ENCODE measurements at places on chromosomes 5 and 9.

- DNase-seq: no peak
Observed at GRCh38 chr9:91348191-91348807, 13.4 kb downstream of the AUH start.

- DNase-seq: no peak
Observed at GRCh38 chr5:166430491-166431319, 1860.7 kb upstream of the WWC1 start.

GRCh38 chr9:96029722-96030530, 154.4 kb downstream of the ERCC6L2 start:
- no peak for DNase-seq

DNA sequence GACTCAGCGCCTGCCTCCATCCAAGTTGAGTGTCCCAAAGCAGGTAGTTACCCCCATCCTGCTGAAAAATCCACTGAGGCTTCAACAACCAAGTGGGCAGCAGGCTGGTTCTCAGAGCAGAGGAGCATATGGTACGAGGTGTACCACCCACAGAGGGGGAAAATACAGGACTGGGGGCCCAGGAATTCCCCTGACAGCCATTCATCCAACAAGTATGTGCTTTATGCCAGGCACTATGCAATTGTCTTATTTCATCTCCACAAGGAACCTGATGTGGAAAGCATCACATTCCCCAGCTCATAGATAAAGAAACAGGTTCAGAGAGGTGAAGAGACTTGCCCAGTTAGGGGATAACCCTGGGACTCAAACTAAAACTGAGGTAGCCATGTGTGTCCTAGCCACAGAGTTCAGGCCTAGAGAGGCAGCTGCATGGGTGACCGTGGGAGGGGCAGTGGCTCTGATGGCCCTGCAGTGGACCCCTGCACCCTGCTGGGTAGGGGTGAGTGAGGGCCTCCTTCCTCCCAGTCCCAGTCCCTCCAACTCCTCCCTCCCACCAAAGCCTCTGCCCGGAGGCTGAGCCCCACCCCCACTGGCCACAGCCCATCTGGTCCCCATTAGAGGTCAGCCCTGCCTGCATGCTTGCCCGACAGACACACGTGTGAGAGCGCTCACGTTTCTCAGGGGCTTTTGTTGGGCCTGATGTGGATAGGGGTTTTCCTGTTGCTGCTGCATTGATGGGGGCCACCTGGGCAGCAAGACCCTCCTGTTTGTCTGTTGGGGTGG, 11.5 kb downstream of the PDLIM4 start:
- no peak for DNase-seq

DNA sequence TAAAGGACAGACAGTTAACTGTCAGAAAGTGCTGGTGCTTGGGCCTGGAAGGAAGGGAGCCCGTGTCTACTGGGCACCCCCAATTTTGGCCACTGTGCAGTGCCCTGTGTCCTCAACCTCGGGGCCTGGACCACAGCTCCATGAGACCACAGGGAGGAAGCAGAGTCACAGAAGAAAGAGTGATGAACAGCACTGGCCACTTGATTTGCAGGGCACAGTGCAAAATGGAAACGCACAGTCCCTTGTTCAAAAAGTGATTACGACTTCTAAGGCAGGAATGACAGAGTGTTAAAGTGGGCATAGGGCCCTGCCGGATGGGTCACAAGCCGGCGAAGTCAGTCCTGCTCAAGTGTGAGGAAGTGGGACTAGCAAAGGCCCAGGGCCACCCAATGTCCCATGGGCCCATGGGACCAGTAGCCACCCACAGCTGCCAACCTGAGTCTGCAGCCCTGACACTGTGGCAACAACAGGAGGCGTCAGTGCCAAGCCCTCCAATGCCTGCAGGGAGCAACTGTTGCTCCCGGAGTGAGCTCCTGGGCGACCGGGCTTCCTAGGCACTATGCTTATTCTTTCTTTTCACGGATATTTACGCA, 85.4 kb downstream of the ADAMTS2 start:
- DNase-seq: no peak

DNA sequence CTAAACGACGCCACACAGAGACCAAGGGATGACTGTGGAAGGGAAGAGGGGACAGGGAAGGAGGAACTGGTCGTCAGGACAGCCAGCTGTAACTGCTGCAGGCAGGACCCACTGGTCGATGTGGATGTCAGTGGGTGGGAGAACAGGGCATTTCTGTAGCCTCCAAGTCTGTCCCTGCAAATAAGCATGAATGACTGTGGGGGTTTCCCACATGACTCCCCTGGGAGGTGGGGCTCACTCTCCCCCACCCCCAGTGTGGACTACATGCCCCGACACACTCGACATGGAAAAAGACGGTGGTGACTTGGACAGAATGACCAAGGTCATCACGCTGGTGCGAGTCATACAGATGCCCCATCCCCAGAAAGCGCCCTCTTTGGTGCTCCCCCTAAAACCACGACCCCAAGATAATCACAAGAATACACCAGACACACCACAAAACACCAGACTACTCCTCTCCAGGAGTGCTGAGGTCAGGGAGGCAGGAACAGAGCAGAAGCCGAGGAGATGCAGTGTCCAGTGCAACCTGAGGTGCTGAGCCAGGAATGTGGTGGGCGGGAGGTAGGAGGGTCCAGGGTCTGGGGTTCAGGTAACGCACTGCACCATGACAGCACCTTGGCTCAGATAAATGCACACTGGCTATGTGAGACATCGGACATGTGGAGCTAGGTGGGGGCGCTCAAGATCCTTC, 64.9 kb downstream of the SECISBP2 start:
- DNase-seq: no peak

GRCh38 chr9:136026266-136026942, 65.2 kb upstream of the UBAC1 start:
- DNase-seq: no peak

DNA sequence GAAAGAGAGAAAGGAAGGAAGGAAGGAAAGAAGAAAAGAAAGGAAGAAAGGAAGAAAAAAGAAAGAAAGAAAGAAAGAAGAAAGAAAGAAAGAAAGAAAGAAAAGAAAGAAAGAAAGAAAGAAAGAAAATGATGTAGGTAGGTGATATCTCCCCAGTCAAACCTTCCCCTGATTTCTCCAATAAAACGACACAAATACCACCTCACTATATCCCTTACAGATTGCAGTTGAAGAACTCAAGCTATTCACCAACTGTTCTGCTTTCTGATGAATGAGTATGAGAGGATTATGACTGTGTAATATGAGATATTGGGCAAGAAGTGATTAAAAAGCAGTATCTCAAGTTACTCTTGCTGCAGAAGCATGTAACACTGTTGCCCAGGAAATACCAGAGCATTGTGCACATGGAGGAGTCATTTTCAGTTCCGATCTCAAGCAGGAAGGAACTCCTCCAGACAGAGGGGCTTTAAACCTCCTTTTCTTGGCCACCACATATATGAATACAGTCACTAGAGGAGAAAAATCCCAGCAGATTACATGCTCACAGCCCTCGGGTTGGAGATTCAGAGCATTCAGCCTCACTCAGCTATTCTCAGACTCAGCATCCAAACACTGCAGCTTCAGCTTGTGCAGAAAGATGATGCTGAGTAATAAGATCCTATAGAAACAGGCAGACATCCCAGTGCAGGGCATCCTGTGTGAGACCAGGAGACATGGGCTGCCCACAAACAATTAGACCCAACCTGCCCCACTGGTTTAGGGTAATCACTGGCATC, 61.4 kb downstream of the UGCG start:
- no peak for DNase-seq

GRCh38 chr5:34923694-34924461, 5.5 kb upstream of the DNAJC21 start:
- DNase-seq: no peak

- DNase-seq: no peak
Observed at GRCh38 chr9:93091453-93092081, 4.5 kb upstream of the CARD19 start.

DNA sequence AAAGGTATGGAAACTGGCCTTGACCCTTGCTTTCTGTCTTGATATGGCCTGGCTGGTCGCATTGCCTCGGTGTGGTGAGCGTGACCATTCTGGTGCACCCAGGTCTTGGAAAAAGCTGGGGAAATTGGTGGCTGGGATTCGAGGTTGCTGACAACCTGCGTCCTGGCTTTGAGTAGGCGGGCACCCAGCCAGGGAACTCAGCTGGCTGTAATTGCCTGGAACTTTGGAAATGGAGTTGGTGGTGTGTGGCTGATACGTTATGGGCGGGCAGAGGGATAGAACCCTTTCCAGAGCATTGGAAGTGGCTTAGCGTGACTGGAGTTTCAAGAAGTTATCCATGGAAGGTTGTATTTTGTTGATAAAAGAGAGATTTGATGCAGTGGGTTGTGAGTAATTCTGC, 35.2 kb downstream of the KCNMB1 start:
- DNase-seq: no peak

GRCh38 chr9:17017931-17018491, 116.8 kb upstream of the CNTLN start:
- DNase-seq: no peak

- no peak for DNase-seq
Observed at GRCh38 chr9:32869404-32869803, 86.1 kb downstream of the TMEM215 start.

DNA sequence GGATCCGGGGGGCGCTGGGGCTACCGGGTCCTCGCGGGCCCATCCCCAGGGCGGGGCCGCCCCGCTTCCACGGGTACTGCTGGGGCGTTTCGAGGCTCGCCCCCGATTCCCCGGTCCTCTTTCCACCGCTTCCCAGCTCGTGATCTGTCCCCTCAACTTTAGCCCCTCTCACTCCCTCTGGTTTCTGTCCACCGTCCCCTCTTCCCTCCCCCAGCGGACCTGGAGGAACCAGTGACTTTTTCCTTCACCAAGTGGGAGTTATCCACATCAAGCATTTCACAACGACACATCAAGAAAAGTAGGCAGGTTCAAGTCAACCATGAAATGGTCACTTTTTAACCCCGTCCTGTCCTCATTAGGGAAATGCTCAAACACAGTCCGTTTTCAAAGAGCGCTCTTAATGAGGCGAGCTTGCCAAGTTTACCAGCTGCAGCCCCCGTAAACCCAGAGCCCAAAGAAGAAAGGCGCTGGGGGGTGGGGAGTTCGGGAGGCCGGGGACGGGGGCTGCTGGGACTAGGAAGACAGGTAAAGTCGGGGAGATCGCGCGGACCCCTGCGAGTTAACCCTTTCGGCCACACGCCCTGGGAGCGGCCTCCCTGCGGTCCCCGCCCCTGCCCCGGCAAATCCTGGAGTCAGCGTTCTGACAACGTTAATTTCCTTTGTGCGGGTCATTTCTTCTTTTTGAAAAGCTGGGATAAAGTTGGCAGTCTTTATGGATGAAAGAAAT, 2.1 kb upstream of the NFIB start:
- no peak for DNase-seq

DNA sequence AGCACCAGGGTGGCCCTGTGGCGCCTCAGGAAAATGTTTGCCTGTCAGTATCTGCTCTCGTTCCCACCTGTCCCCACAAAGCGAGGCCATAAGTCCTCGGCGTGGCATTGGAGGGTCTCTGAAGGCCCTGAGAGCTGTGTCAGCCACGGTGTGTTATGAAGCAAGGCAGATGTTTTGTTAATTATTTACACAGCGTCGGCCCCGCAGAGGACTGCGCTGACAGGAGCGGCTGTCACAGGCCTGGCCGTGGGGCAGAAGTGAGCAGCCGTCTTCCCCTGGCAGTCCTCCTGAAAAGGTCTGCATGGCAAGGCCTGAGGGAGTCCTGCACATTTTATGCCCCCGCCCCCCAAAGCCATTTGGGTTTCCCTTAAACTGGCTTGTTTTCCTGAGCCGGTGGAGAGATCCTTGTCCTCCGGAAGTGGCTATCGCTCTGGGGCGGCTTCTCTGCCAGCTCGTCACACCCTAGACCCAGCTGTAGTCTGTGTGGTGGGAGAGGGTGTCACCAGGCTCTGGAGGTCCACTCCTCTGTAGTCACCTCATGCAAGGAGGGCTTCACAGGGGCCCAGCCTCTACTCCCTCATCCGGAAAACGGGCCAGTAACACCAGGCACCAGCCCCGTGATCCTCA, 6.2 kb downstream of the NEK6 start:
- DNase-seq: no peak

DNA sequence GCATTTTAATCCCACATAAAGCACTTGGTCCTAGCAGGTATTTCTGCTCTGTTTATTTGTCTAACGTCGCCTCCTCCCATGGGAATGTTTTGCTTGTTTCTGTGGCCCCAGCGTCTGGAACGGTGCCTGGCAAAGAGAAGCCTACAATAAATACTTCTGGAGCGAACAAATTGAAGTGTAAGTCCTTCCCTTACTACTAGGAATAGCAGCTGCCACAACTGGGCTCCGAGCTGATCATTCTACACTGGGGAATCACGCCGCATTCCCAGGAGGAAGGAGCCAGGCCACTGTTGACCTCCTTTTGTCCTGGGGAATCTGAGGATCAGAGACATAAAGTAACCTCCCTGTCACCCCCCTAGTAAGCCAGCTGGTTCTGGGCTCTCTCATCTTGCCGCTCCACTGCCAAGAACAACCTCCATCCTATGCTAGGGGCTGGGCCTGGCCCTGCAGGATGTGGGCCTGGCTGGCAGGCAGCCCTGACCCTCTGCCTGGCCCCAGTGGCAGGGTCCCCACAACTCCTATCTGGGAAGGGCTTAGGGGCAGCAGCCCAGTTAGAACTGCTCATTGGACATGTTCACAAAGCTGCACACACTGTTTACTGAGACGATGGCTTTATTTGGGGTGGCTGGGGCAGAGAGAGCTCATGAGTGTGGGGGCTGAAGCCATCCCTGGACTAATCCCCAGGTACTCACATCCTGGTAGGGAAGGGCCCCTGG, 82.8 kb downstream of the GTF3C4 start:
- DNase-seq: no peak

DNA sequence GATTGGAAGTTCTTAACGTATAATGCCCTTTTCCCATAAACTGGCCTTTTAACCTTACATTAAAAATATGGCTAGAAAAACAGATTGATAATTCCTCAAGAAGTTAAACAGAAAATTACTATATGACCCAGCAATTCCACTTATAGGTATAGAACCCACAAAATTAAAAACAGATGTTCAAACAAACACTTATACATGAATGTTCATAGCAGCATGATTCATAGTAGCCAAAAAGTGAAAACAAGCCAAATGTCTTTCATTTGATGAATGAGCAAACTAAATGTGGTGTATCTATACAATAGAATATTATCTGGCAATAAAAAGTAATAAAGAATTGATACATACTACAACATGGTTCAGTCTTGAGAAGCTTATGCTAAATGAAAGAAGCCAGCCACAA, 35.5 kb downstream of the POU5F2 start:
- no peak for DNase-seq

DNA sequence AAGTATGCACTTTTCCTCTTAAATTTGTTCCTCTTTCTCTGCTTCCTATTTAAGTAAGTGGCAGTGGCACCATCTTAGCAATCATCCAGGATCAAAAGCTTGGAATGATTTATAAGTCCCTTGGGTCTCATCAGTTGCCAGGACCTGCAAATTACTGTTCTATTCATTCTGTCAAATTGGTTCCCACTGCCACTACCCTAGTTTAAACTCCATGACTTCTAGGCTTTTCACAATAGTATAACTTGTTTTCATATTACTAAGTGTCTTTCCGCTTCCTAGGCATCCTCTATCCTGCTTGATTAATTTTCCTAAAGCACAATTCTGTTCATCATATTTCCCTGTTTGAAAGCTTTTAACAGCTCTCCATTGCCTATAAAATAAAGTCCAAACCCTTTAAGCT, 363.9 kb upstream of the MEF2C start:
- DNase-seq: no peak

Measured in T-helper 2 cell (primary cell).